Activated CD4-positive, alpha-beta T cell treated with anti-CD3 and anti-CD28 coated beads for 36 hours (primary cell): ENCODE measurements at places on chromosomes 11 and 22.

DNA sequence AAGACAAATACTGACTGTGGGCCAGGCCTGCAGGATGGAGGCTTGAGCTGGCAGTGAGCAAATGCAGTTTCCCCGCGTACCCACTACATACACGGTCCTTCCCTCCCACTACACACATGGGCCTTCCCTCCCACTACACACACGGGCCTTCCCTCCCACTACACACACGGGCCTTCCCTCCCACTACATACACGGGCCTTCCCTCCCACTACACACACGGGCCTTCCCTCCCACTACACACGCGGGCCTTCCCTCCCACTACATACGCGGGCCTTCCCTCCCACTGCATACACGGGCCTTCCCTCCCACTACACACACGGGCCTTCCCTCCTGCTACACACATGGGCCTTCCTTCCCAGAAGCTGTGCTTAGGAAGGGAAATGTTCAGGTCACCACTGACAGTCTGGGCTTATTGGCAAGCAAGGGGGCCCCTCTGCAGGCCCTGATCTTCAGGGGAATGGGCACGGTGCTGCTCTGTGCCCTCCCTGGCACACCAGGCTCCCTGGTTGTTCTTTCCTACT is 10.8 kb downstream of the DNAL4 start:
- no peak for DNase-seq

- DNase-seq = no peak
These were observed 34.4 kb downstream of the PRMT3 start for GRCh38 chr11:20421946-20422345.

GRCh38 chr11:61172888-61173287 is 11.7 kb upstream of the VPS37C start:
- no peak for DNase-seq

DNA sequence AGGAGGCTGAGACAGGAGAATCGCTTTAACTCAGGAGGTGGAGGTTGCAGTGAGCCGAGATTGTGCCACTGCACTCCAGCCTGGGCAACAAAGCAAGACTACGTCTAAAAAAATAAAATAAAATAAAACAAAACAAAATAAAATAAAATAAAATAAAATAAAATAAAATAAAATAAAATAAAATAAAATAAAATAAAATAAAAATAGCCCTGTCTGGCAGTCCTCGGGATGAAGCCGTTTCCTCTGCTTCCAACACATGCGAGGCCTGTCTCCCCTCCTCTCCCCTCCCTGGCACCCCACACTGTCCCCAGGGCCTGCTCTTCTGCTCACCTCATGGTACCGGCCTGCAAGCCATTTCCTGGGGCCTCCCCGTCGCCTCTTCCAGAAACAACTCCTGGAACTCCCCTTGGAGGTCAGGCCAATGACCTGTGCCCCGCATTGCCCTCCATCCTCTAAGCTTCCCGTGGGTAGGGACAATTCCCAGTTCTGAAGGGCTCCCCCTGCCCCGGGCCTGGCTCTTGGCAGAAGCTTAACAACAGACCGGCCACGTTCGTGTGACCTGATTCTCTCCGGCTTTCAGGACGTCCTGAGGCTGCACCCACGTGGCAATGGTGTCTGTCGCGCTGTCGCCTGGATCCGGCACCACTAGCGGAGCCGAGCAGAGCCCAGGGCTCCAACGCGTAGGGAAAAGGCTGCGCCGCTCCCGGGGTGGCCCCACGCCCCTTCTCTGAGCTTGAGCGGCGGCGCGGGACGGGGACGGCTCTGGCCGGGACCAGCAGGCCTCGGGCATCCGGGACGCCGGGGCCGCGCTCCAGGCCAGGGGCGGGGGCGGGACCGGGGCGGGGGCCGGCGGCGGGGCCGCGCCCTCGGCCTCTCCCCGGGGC is 456 bp upstream of the PARVB start:
- DNase-seq = peak; percentile 60

DNA sequence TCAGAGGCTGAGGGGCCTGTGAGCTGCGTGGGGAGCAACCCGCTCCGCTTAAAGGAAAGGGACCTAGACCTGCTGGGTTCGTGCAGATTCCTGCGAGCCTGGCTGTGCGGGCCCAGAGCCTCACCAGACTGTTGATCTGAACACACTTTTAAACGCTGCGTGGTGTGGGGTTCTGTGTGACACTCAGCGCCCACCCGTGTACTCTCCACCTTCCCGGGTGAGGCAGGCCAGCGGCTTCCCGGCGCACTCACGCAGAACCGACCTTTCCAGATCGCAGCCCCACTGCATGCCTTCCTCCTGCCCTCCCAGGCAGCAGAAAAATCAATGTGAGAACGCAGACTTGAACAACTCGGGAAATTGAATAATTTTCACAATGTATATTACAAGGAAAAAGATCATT is 388.6 kb downstream of the TBC1D22A start:
- DNase-seq = no peak

GRCh38 chr11:115552151-115552772 is 48.0 kb upstream of the CADM1 start:
- no peak for DNase-seq

- peak; percentile 46 for DNase-seq
These were observed at the start of gene HOATZ for GRCh38 chr11:111514216-111515031. TSS of gene HOATZ (plus strand) at chr11:111514778. CDS start at chr11:111514785, 7 bp downstream.

DNA sequence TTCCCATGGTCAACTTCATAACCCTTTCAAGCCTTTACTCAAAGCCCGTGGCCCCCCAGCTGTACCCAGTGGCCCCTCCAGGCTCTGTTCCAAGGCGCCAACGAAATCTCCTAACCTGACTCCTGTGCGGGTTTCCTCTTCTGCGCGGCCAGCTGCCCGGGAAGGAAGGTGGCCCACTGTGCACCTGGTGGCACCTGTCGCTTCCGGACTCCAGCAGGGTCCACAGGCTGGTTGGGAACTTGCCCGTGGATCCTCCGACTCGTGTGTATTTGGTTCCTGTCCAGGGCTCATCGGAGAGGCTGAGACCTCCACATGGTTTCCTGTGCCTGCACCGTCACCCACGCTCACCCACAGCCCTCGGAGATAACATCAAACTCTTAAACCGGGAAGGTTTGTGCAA is 335.4 kb downstream of the BRD1 start:
- DNase-seq = no peak

DNA sequence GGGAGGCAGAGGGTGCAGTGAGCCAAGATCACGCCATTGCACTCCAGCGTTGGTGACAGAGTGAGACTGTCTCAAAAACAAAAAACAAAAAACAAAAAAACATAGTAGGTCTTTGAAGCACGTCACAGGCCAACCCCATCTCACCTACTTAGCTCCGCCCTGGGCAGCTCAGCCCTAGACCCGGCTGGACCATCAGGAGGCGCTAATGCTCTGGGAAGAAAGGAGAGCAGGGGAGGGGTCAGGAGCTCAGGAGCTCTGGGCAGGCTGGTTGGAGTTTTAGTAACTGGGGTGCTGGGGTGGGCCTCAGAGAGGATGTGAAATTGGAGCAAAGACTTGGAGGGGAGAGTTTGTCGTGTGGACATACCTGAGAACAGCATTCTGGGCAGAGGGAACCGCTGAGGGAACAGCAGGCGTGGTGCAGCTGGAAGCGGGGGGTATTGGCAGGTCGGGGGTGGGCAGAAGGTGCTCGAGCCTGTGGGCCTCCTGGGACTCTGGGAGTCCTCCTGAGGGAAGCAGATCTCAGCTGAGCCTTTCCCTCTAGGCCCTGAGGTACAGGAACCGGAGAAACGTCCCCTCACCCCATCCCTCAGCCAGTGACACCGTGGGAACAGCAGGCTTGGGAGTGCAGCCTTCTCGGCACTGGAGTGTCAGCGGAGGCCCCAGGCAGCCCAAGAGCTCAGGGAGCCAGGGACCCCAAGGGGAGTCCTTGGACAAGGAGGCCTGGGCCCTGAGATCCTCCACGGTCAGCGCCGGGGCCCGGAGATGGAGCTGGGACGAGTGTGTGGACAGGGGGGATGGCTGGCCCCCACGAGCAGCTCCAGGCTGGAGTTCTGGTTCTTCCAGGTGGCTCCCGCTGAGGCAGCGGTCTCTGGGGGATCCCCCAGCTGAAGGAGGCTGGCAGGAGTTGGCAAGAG is 2.2 kb upstream of the RPS6KA4 start:
- peak; percentile 79 for DNase-seq

DNA sequence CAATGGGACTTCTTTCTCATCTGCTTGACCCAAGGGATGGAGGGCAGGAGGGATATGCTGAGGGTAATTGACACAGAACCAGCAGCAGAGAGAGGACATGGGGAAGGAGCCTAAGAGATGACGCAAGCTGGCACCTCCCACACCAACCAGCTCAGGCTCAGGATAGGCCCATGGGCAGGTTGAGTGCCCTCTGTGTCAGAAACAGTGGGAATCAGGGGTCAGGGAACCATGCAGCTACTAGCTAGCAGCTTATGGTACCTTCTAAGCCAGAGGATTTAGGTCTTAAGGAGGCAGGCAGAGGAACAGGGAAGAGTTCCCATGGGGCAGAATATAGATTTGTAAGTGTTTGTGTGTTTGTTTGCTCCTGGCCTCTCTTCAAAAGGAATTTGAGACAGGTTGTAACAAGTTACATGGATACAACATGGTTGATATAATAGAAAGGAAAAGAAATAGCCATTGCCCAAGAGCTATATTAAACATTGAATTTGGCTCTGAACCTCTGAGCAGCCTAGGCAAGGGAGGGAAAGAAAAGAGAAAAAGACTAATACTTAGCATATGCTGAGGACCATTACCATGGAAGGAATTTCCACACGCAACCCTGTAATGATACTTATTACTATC is 39.9 kb upstream of the NAV2 start:
- no peak for DNase-seq

- DNase-seq = no peak
These were observed 1415.2 kb upstream of the TENM4 start for GRCh38 chr11:80856066-80856465.

- DNase-seq = no peak
These were observed 626.1 kb upstream of the ARHGAP42 start for GRCh38 chr11:100061006-100061405.

GRCh38 chr11:26958005-26958701 is 35.8 kb upstream of the FIBIN start:
- no peak for DNase-seq

GRCh38 chr11:23995891-23996290 is 501.0 kb upstream of the LUZP2 start:
- no peak for DNase-seq

DNA sequence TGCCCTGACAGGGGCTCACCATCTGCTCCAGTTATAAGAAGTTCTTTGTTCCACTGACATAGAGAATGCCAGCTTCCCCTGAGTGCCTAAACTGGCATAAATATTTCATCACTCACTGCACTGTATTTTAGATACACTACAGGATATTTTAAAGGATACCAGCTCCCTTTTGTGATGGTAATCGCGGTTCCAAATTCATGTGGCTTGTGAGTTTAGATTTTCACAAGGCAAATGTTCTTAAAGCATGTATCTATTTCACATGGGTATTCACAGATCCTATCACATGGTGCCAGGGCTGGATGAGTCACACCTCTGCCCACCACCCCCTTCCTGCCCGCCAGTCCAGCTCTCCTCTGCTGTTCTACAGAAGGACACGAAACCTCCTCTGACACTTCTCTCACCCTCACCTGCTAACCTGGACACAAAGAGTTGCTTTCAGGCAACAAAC is 105.5 kb downstream of the KCNC1 start:
- no peak for DNase-seq

- no peak for DNase-seq
These were observed 125.0 kb downstream of the NTM start for GRCh38 chr11:131495423-131495822.

DNA sequence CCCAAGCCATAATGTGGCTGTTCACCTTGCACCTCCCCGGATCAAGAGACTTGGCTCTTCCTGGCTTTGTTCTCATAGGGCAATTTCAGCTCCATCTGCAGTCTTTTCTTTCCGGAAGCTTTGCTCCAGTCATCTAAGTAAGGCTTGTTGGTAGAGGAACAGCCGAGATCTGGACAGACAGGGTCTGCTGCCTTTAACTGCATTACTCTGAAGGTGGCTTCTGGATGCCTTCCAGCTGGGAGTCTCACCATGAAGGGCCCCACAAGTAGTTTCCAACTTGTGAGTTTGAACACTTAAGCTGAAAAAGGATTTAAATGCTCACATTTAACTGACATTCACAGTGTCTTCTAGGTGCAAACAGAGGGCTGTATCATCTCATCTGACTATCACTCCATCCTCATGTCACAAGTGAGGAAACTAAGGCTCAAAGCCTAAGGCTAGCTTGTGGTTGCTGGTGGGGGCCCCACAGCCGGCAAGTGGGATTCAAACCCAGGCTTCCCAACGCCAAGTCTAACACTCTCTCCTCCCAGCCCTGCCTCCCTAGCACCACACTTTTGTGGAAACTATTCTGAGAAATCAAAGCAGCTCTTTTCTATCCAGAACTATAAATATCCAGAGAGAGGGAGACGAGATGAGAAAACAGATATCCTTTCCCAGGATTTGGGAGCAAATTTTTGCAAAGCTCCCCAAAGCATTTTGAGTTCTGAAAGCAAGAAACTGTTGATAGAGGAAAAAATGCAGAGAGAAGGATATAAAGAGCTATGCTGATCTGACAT is 58.4 kb downstream of the GALNT18 start:
- no peak for DNase-seq

GRCh38 chr11:18438691-18439090 is 17.0 kb upstream of the LDHAL6A start:
- DNase-seq = no peak

GRCh38 chr22:29553351-29554224 is at the start of gene THOC5:
TSS of gene THOC5 (minus strand) at chr22:29553757. CDS start at chr22:29549147, 4,610 bp downstream.
- DNase-seq = peak; percentile 94

DNA sequence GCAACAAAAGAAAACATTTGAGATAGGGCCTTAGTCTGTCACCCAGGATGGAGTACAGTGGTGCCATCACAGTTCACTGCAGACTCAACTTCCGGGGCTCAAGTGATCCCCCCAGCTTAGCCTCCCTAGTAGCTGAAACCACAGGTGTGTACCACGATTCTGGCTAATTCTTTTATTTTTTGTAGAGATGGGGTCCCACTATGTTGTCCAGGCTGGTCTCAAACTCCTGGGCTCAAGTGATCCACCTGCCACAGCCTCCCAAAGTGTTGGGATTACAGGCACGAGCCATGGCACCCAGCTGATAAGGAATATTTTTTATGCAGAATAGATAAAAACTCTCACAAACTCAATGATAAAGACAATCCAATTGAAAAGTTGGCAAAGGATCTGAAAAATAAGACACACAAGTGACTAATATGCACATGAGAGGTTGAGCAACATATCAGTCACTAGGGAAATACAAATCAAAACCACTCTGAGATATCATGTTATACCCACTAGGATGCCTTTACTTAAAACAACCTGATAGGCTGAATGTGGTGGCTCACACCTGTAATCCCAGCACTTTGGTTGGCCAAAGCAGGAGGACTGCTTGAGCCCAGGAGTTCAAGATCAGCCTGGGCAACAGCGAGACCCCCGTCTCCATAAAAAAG is 33.9 kb upstream of the CLTCL1 start:
- DNase-seq = no peak

- DNase-seq = no peak
These were observed 69.4 kb downstream of the MRTFA start for GRCh38 chr22:40567106-40567505.
